ENCODE measurements at places on chromosomes 12 and 14.

GRCh38 chr14:75723716-75724115, 62.7 kb downstream of the TTLL5 start:
- DNase-seq, result no peak

- DNase-seq, result no peak
Measured at GRCh38 chr12:40693207-40693821, 1.1 kb downstream of the CNTN1 start.

- no peak for DNase-seq
Measured at GRCh38 chr14:65581799-65582198, 169.3 kb downstream of the FUT8 start.

GRCh38 chr12:63836936-63837335, 7.6 kb upstream of the SRGAP1 start:
- no peak for DNase-seq

DNA sequence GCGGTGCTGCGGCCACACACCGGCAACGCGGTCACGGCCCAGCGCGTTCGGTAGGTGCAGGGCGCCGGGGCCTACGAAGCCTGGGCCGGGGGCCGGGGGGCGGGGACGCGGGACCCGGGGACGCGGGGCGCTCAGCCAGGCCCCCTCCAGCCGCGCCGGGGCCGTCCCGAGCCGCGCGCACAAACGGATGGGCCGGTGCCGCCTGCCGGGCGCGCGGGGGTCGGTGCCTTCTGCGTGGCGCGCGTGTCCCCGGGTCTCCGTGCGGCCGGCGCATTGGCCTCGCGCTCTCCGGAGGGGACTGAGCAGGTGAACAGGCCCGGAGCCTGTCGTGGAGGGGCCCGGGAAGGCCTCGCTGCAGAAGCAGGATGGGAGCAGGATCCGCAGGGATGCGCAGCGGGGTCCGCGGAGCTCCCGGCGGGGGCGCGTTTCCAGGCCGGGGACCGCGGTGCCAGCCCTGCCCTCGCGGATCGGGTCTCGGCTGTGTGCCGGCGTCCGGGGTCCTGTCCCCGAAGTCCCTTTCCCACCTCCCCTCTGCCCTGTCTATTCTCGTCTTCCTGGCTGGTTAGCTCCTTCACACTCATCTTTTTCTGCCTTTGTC, 421 bp downstream of the GLT1D1 start:
- DNase-seq, result no peak

DNA sequence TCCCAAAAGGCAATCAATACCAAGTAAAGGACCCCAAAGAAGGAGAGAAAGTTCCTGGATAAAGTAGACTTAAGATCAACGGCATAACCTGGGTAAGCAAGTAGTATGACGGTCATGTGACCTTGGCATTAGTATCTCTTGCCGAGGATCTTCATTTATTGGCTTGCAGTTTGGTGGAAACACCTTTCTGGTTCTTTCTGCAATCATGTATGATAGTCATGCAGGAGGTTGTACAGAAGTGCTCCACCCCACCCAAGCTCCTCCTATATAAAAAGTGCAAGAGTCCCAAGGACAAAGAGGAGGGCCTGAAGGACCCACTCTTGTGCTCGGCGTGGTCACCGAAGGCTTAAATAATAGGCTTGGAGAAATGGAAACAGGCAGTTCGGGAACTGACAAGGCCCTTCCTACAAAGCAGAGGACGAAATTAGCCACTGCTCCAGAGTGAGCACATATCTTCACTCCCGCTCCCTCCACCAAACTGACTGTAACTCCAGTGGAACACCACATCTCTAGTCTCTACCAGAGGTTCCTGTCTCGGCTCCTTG, 750 bp downstream of the CS start:
- peak; percentile 21 for DNase-seq

DNA sequence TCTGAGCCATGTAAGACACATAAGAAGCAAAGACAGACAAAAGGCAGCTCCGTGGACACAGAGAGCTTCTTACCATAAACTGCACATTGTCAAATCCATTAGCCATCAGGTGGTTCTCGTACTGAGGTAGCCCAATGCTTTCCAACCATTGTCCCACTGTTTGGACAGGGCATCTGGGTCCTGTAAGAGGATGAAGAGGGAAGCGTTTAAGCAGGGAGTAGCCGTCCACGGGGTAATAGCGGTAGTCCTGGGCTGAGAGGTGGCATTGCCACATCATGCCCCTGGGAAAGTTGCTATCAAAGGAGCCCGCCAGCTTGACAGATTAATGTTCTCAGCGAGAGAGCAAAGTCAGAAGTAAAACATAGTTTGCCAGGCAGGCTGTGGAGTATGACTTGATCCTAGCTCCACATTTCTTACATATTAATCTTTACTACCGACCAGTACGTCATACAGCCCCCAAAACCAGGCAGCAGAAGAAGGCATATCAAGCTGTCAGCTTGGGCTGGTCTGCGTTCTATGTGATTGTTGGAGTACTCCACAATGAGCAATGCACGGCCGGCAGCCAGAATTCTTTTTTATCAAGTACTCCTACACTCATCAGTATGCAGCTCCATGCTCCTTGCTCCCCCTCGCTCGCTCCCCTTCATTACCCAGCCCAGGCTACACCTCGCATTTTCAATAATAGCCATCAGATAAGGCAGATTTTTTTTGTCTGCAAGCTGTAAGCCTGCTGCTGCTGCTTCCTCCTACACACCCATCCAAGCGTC, 493.2 kb upstream of the GARIN6 start:
- no peak for DNase-seq
